ENCODE measurements at places on chromosomes 11 and 22.

DNA sequence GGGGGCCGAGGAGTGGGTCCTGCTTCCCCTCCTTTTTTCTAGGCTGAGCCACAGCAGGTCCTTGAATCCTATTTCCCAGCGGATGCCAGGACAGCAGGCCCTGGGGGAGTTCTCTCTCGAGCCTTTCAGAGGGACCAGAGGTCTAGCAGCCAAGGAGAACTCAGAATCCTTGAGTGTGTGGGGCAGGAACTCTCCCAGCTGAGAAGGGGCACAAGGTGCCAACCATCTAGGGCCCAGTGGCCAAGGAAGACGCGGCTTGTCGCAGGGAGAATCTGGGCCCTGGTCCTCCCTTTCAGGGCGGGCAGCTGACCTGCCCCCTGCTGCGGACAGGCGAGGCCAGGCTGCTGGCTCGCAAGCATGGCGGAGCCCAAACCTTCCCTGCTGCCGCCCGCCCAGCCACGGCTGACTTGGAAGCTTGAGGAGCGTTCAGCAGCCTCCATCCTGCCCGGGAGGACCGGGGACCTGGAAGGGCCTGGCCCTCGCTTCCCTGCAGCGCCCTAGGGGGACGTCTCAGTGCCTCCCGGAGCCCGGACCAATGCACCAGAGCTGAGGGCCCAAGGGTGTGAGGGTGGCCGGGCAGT lies 972 bp upstream of the TSSC4 start:
- no peak for DNase-seq

DNA sequence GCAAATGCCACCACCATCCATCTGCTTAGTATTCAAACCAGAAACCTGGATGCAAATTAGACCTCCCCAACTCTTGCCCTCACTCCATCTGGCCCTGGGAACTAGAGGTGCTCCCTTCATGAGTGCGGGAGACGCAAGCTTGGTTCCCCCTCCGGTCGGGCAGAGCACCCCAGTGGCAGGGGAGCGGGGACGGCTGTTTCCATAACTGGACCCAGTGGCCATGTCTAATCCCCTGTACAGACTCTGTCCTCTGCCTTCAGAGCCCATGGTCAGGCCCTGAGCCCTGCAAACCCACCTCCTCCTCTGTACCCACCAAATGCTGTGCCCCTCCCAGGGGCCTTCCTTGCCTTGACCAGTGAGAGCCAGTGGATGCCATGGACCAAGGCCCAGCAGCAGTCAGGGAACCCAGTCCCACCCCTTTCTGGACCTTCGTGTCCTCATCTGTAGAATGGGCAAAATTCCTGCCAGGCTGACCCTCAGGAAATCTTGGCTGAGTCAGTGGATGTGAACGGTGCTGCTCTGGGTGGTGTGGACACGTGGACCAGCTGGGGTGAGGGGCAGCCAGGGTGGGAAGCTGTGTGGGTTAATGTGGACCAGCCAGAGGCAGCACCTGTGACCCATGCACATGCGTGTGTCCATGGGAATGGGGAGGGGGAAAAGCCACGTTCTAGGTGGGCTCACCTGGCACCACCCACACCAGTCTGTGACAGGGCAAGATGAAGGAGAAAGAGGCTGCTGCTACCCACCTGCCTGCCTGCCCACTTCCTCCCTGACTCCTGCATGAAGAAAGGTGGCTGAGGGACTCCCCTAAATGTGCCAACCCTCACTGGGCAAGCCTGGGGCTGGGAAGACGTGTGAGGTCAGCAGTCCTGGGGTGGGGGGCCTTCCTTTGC lies 72.8 kb downstream of the LRRC32 start:
- DNase-seq = no peak

GRCh38 chr11:45847911-45848316 lies 639 bp downstream of the CRY2 start:
- DNase-seq = no peak

DNA sequence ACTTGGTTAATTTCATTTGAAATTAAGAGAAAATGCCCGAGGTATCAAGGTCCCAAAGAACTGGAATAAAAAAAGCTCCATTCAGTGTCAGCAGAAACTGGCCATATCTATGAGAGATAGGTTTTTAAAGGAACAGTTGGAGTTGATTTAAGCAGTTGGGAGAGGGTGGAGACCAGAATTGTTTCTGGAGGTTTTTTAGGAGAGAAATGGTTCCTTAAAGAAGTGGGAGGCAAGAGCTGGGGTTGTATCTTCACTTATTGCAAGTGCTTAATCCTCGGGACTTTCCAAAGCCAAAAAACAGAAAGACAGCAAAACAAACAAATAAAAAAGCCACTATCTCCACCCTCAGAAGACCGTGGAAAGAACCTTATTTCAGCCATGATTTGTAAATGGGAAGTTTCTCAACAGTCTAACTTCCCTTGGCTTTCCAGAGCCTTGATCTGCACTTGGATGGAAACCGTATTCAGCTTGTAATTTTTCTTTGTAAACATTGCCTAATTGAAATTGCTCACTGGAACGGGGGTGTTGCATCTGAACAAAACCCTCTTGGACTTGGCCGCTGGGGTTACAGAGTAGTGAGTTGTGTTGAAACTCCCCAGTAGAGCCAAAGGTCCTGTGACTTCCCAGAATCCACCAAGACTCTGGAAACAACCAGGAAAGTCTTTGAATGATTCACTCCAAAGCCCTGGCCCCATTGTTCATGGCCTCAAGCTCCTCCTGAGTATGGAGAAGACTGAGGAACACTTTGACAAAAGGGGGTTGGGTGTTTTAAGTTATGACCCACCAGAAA lies 115.6 kb downstream of the SLC1A2 start:
- no peak for DNase-seq

Data from esophagus squamous epithelium (tissue), 5 donors.